GM23338 (cell line): ENCODE measurements at places on chromosomes 5 and 9. TPM values are rescaled to one million over a fixed set of nuclear protein-coding genes. Genes with fewer than 3 reads are reported as not detected.

- DNase-seq = no peak
- H3K4me1 ChIP-seq = no peaks in the 10 kb centered on the region
- H3K4me3 ChIP-seq = no peak overlapping the region
- no peaks in the 10 kb centered on the region for H3K36me3 ChIP-seq
- H3K27ac ChIP-seq = no peak overlapping the region
- H3K27me3 ChIP-seq = no peaks in the 10 kb centered on the region
These were observed 82.6 kb downstream of the PBX3 start for GRCh38 chr9:125829743-125830142.

GRCh38 chr5:154486427-154486866 is 8.4 kb upstream of the HAND1 start:
- peak overlapping the region; percentile 5; the same call in 1 of the 2 replicates for H3K4me3 ChIP-seq
- H3K27ac ChIP-seq = no peak overlapping the region

- peak overlapping the region; percentile 90 for H3K4me3 ChIP-seq
- H3K36me3 ChIP-seq = 0 out of 2 replicates have a peak, but pooled peaks cover 7% of the 10 kb centered on the region
- H3K27ac ChIP-seq = no peak overlapping the region
- DNase-seq = peak; percentile 19
- no peaks in the 10 kb centered on the region for H3K27me3 ChIP-seq
- peaks cover 22% of the 10 kb centered on the region; the same call in 1 of the 2 replicates for H3K4me1 ChIP-seq
These were observed 657 bp downstream of the MTRR start for GRCh38 chr5:7869474-7870136.

DNA sequence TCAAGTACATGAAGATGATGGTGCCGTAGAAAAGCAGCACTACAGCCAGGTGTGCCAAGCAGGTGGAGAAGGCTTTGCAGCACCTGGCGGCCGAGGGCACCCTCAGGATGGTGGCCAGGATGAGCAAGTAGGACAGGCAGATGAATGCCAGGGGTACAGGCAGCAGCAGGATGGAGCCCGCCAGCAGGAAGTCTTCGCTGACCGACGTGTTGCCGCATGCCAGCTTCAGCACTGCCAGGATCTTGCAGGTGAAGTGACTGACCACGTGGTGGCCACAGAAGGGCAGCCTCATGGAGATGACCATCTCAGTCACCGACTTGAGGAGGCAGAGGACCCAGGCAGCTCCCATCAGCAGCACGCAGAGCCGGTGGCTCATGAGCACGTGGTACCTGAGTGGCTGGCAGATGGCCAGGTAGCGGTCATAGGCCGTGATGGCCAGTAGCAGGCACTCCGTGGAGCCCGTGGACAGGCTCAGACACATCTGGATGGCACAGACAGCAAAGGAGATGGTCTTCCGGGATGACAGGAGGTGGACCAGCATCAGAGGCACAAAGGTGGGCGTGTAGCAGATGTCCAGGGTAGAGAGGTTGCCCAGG is 482 bp downstream of the OR13J1 start:
- H3K36me3 ChIP-seq = no peaks in the 10 kb centered on the region
- no peaks in the 10 kb centered on the region for H3K27me3 ChIP-seq
- H3K4me3 ChIP-seq = no peak overlapping the region
- peaks cover 10% of the 10 kb centered on the region; the same call in 1 of the 2 replicates for H3K4me1 ChIP-seq
- no peak overlapping the region for H3K27ac ChIP-seq
- no peak for DNase-seq

DNA sequence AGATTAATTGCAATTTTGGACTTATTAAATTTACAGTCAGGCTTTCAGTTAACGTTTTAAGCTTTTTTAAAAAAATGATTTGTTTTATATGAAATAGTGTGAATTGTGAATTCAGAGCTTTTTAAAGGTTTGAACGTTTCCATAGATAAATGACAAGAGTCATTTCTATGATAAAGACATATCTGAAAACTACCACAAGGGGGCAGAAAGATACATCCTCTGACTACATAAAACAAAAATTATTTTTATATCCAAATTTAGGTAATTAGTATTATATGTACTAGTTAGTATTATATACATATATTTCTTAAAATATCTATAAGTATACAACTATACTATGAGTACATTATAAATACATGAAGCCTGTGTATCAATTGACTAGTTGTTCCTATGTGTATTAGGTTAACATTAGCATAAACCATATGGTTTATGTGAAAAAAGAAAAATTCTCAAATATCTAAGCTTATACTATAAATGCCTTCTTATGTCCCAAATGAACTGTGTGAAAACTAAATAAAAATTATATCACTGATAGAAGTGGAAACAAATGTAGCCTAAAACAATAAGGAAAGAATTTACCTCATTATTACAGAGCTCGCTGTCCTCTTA is 155.2 kb downstream of the MEF2C start:
- peak; percentile 62 for DNase-seq
- peaks cover 4% of the 10 kb centered on the region for H3K4me1 ChIP-seq
- H3K4me3 ChIP-seq = no peak overlapping the region
- H3K27me3 ChIP-seq = peaks cover 10% of the 10 kb centered on the region
- no peaks in the 10 kb centered on the region for H3K36me3 ChIP-seq

GRCh38 chr9:111812337-111812736 is 17.6 kb upstream of the SHOC1 start:
- H3K4me3 ChIP-seq = no peak overlapping the region
- H3K36me3 ChIP-seq = no peaks in the 10 kb centered on the region
- no peak for DNase-seq
- no peaks in the 10 kb centered on the region for H3K4me1 ChIP-seq
- no peak overlapping the region for H3K27ac ChIP-seq
- H3K27me3 ChIP-seq = no peaks in the 10 kb centered on the region

DNA sequence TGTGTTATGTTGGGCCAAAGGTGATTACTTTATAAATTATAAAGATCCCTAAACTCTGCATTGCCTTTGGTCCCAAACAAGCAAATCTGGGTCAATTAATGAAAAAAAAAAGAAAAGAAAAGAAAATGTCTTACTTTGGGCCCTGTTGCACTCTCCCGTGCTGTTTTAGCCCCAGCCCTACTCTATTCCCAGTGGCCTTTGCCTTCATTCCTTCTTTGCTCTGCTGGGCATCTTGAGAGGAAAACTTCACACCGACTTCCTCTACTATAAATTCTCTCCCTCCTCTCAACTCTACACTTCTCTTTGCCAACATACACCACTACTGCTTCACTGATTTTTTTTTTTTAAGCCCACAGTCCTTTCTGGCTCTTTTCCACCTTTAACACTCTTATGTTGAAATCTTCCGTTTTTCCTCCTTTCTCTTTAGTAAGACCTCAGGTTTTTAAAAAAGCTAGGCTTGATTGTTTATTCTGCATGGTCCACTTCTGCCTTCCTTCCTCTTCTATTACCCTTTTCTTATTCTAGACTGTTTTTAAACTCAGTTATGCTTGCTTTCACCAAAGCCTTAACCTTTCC is 4.5 kb upstream of the MSMP start:
- no peaks in the 10 kb centered on the region for H3K27me3 ChIP-seq
- peak overlapping the region; percentile 98; the same call in 1 of the 2 replicates for H3K4me3 ChIP-seq
- no peaks in the 10 kb centered on the region for H3K36me3 ChIP-seq

Gene GLRA1
- not detected in 2 replicates for total RNA-seq

Gene BARX1
- 1.6 and 2.1 TPM in 2 replicates for total RNA-seq

Gene NTRK2
- total RNA-seq = 0.03 TPM in 1 of 2 replicates, not detected in the other

Gene KDM3B
- 86.6 and 90.3 TPM in 2 replicates for total RNA-seq

Gene ZNF454
- total RNA-seq = 5.9 and 12.8 TPM in 2 replicates

Gene SCAI
- 21.8 and 35.0 TPM in 2 replicates for total RNA-seq

Gene SPINK7
- total RNA-seq = not detected in 2 replicates

Gene IGFBPL1
- 75.6 and 78.5 TPM in 2 replicates for total RNA-seq

Gene DCANP1
- not detected in 2 replicates for total RNA-seq
